ENCODE measurements at places on chromosomes 16 and 17.

DNA sequence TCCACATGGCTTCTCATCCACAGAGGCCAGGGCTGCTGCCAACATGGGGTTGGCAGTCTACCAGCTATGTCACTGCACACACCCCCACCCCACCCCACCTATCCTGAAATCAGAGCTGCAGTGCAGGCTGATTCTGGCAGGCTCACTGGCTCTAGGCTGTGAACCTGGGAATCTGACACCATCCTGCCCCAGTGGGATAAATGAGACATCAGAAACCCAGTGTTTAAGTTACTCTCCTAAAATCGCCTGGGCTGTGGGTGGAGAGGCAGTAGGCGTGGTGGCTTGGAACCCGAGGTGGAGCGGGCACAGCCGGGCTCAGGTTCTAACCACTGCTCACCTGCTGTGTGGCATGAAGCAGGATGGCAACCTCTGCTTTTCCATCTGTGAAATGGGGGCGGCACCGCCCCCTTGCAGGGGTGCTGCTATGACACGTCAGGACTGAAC is 5.6 kb downstream of the SLC38A8 start:
- no peak for DNase-seq

GRCh38 chr16:8474587-8474986 is 115.7 kb downstream of the TMEM114 start:
- no peak for DNase-seq

GRCh38 chr17:1961189-1961588 is 63.9 kb downstream of the RTN4RL1 start:
- DNase-seq, result no peak

- no peak for DNase-seq
These were observed 44.8 kb downstream of the C16orf82 start for GRCh38 chr16:27111486-27111885.

DNA sequence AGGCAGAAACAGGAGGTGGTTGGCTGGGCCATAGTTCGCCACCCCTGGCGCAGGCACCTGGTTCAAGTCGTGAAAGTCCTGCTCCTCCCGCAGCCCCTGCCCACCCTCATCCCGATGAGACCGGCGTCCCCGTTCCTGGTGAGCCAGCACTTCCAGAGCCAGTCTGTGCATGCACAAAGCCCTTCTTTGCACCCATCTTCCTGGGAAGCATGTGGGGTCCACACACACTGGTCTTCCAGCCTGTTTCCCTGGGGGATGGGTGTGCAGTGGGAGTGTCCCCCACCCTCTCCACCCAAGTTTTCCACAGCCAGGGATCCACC is 1.6 kb upstream of the ZG16B start:
- no peak for DNase-seq

DNA sequence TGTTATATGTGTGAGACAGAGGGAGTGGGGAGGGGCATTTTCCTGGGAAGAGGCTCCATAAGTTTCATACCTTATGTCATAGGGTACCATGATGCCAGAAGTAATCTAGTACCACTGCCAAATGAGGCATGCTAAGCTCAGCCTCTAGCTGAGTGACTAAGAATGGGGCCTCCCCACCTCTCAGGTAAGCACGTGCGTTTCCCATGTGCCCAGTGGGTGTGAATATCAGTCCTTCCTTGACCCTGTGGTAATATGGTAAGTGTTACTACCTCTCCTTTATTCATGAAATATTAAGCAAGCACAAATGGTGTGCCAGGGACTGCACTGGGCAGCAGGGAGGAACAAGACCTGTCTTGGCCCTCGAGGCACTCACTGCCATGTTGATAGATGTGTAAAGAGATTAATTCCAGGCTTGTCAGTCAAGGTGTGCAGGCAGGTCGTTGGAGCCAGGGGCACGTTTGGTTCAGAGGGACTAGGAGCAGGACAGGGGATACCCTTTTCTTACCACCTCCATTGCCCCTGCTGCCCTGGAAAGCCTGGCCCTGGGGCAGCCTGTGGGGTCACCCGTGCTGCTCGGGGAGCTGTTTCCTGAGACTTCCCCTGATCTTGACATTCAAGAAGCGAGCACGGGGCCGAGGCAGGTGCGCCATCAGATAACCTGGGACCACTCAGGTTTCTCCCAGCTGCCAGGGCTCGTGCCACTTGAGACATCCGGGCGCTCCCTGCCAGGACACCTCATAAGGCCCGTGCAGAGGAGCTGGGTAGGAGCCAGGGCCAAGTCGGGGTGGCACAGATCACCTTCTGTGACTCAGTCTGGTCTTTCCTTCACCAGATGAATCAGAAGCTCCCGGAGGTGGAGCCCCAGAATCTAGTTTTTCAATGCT is 8.8 kb downstream of the RSAD1 start:
- DNase-seq, result no peak

DNA sequence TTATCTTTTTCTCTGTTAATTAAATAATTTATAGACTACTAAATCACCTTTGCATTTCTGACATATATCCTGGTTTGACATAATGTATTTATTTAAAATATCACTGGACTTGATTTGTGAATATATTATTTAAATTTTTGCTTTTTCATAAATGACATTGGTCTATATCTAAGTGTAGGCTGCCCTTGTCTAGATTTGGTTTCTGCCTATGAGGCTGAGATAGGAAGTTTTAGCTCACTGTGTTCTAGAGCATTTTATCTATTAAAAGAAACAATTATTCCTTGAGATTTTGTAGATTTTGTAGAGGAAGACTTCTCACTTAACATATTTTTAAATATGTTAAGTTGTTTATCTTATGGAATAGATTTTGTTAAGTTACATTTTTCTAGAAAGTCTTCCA is 43.9 kb downstream of the NACA2 start:
- no peak for DNase-seq

GRCh38 chr17:31155208-31155810 is 60.5 kb downstream of the NF1 start:
- no peak for DNase-seq

GRCh38 chr16:4018391-4018790 is 97.9 kb downstream of the ADCY9 start:
- DNase-seq, result no peak

DNA sequence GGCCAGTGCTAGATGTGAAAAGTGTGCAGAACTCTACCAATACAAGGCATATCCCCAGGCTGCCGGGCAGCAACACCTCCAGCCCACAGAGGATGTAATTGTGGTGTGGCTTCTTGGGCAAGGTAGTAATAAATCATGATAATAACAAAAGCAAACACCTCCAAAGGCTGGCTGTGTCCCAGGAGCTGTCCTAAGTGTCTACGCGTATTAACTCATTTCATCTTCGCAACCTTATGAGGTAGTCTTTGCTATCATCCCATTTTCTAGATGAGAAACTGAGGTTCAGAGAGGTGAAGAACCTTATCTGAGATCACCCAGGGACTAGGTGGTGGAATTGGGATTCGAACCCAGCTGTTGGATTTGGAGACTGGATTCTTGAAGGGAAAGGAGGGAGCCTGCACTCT is 5.3 kb downstream of the PDK2 start:
- no peak for DNase-seq

DNA sequence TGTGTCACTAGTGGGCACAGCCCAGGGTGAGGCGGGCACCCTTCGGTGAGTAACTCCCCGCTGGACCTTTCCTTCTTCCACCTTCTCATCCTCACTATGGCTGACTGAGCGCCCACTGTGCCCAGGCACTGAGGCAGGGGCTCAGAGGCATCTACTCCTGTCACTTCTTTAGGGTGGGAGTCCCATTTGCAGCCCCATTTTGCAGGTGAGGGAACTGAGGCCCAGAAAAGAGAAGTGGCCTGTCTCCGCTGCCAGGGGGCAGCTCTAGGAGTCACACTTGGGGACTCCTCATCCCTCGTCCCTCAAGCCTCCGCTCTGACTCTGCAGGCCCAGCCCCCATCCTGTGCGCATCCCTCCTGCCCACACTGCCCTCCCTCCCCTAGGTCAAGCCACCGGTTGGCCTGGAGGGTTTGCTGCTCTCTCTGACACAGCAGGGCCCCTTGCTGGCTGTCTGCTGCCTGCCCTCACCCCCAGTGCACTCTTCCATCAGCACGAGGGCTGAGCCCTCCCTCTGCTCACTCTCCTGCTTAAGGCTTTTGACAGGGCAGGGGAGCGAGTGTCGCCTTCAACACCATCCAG is 62.4 kb downstream of the CNGB1 start:
- DNase-seq, result no peak

DNA sequence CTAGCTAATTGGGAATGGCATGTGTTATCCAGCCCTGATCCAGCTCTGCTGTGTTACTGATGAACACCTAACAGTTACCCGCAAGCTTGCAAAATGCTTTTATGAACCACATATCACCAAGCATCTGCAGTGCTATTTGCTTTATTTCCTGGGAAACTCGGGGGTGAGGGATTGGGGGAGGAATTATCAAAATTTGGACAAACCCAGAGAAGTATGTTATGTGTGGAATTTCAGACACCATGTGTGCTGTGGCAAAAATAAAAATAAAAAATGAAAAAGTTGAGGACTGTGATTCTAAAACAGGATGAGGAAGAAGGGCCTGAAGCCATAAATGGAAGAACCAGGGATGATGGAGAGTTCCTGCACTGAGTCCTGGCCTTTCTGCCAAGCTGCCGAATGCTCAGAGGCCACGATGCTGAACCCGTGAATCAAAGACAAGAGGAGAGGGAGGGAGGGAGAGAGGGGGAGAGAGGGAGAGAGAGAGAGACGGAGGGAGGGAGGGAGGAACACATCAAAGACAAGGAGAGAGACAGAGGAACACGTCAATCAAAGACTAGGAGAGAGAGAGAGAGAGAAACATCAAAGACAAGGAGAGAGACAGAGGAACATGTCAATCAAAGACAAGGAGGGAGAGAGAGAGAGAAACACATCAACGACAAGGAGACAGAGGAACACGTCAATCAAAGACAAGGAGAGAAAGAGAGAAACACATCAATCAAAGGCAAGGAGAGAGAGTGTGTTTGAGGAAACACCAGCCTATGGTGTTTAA is 89.8 kb downstream of the MRM3 start:
- DNase-seq, result no peak

GRCh38 chr16:84774810-84775209 is 45.0 kb upstream of the CRISPLD2 start:
- peak; percentile 18 for DNase-seq

DNA sequence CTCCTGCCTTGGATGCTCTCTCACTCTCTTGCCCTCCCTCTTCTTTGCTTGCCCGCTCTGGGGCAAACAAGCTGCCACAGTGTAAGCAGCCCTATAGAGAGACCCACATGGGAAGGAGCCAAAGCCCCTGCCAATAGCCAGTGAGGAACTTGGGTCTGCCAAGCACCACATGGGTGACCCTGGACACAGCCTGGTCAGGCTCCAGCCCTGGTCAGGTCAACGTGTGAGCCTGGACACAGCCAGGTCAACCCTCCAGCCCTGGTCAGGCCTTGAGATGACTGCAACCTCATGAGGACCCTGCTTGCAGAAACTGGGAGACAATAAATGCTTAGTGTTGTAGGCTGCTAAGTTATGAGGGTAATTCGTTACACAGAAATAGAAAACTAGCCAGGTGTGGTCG is 14.3 kb upstream of the PHOSPHO1 start:
- no peak for DNase-seq

DNA sequence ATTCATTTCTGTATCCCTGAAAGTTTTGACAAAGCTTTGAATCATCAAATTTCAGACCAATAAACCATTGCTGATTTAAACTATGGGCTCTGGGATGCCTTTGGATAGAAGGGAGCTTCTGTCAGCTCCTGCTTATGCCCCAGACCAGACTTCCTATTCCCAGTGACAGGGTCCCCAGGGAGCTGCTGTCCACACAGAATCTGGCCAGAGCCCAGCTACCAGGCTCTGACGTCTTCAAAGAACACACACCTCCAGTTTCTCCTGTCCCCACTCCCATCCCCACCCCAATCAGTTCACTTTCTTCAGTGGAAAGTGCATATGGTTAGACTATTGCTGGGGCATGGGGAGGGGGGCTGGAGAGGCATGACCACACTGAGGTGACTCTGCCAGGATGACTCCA is 51.6 kb upstream of the SREBF1 start:
- DNase-seq, result no peak

DNA sequence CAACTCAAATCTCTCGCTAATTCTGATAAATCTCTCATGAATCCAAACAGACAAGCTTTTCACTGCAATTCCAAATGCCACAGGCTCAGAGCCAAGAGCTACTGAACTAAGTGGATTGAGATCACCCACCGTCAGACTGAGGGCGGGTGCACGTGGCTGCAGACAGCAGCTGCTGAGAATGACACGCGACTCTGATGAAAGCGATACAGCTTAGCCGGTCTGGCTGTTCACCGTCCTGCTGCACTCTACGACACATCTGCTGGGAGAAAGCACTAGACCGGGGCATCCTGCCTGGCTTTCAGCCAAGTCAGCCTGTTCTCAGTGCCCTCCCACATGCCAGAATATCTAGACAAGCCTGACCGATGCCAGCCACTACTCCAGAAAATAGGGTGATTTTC is 42.6 kb downstream of the KLHDC4 start:
- DNase-seq, result peak; percentile 31

DNA sequence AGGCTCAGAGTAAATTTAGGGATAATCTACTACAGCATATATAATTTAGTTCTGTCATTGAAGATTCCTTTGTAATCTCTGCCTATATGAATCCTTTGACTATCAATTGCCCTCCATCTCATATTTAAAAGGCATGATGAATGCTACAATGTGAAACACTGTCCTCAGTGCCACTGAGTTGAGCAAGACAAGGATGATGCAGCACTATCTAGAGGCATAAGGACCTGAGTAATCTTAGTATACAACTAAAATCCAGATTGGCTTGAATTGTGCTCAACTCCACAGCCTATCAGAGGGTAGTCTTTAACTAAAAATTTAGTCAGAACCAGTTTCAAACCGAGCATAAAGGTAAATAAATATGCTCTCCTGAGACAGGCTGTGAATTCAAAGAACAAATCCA is 11.6 kb upstream of the STRADA start:
- no peak for DNase-seq

DNA sequence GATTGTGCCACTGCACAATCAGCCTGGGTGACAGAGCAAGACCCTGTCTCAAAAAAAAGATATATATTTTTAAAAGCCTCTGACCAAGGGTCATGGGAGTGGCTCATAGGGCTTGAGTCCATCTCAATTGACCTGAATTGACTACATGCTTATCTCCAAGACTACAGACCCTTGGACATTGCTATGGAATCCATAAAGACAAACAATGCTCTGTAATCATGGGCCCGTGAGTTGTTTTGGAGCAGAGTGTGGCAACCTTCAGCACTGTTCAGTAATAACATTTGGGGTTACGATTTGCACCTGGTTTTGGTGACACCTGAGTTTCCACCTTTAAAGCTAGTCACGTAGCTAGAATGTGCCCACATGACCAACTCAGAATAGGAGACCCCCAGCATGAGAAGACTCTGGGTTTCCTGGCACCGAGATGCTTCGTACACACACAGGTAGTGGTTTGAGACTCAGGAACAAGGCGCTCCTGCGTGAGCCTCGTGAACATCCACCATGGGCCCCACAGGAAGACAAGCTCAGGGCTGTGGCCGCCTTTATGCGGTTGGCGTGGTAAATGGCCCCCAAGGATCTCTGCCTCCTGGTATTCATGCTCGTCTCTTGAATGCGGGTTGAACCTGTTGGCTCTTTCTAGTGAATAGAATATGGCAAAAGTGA is 66.6 kb upstream of the RPH3AL start:
- DNase-seq, result peak; percentile 36

GRCh38 chr16:66459878-66460277 is 32.8 kb downstream of the BEAN1 start:
- no peak for DNase-seq

Data from CD4-positive, alpha-beta T cell treated with Interferon gamma for 1 hour (primary cell).